ENCODE measurements at places on chromosomes 6 and 20.

GRCh38 chr6:104728448-104728847 is 131.3 kb downstream of the HACE1 start:
- DNase-seq: no peak

DNA sequence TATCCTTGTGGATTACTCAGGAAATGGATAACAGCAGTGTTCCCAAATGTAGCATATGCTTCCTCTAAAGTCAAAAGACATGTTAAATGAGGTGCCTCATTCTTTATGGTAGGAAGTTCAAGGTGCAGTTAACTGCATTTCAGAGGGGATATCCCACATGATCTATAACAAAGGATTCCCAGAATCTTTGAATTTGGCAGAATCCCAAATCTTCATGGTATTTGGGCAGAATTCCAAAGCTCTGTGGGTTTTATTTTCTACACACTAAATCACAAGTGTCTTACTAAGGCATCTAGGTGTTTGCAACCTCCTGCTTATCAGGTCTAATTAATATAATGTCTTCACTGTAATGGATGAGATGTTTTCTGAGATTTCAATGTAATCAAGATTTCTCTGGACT is 364.3 kb upstream of the MAN1A1 start:
- no peak for DNase-seq

- DNase-seq: no peak
These were observed 2.2 kb downstream of the QKI start for GRCh38 chr6:163416557-163417253.

GRCh38 chr6:7590918-7591302 is 912 bp downstream of the SNRNP48 start:
- DNase-seq: no peak

DNA sequence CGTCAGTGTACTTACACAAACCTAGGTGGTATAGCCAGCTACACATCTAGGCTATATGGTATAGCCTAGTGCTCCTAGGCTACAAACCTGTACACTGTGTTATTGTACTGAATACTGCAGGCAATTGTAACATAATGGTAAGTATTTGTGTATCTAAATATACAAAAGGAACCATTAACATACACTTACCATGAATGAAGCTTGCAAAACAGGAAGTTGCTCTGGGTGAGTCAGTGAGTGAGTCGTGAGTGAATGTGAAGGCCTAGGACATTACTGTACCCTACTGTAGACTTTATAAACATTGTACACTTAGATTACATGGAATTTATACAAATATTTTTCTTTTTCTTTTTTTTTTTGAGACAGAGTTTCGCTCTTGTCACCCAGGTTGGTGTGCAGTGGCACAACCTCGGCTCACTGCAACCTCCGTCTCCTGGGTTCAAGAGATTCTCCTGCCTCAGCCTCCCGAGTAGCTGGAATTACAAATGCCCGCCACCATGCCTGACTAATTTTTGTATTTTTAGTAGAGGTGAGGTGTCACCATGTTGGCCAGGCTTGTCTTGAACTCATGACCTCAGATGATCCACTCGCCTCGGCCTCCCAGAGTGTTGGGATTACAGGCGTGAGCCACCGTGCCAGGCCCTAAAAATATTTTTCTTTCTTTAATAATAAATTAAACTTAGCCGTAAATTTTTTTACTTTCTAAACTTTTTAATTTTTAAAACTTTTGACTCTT is 15.4 kb upstream of the KIAA1755 start:
- DNase-seq: no peak

GRCh38 chr20:1942486-1943274 is 47.5 kb downstream of the SIRPA start:
- no peak for DNase-seq

DNA sequence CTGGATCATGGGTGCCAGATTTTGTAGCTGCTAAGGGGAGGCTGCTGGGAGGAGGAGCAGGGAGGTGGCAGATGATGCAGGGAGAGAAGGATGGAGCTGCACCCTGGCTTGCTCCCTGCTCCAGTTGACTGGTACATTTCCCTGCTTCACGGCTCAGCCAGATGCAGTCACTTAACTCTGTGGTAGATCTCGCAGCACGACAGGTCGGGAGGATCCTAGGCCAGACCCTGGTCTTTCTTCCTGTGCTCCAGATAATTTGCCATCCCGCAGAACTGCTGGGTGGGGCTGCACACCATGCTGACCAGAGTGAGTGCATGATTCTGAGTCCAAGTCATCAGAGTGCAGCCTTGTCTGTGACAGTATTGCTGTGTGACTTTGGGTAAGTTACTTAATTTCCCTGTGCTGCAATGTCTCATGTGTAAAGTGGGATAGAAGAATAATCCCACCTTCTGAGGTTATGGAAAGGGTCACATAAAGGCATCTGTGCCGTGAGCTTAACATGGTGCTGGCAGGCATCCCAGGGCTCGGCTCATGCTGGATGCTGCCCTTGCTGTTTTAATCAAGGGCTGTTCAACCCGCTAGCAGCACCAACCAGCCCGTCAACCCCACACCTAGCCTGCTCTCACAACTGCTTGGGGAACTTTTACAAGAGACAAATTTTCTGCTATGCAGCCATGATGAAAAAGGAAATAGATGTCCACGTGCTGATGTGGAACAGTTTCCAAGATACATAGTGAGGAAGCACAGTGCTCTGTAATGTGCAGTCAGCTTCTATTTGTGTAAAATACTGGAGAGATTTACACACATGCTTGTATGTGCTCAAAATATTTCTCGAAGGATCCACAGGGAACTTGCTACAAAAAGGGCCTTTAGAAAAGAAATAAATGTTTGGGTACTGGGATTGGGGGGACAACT is 257.9 kb downstream of the CDH26 start:
- no peak for DNase-seq

DNA sequence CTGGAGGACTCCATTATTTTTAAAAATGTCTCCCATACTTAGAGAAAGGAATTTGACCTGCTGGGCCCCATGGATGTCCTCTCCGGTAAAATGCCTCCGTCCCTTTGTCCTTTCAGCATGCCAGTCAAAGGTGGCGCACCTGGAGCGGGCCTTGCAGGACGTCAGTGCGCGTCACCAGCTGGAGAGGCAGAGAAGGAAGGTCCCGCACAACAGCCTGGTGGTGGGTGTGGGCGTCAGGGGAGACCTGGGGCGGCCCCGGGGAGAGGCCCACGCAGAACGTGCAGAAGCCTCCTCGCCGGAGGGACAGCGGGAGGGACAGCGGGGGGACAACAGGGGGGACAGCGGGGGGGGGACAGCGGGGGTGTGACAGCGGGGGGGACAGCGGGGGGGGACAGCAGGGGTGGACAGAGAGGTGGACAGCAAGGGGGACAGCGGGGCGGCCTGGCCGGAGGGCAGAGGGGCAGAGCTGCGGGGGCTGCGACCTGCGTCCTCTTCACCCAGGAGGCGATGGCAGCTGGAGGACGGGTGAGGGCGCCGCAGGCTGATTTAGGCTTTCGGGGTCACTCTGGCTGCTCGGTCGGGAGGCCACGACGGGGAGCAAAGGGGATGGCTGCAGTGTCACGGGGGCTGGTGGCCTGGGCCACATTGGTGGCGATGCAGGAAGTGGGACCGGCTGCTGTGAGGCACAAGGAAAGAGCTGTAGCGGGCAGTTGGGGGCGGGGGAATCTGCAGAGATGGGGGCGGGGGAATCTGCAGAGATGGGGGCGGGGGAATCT is 859 bp upstream of the KIF25 start:
- no peak for DNase-seq

DNA sequence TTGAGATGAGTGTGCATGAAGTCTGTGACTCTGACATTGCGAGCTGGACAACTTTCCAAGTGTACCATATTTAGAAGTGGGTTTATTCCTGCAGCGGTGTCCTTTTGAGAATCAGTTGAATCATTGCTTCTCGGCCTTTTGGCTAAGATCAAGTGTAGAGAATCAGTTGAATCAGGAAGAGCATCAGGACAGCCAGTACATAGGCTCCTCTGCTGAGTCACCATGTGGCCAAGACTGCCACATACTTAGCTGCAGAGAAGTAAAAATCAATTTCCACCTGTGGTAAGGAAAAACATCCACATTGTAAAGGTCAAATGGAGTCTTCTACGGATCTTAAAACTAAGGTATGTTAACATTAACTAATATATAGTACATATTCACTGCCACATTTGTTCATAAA is 428.4 kb upstream of the MARCKS start:
- no peak for DNase-seq

Data from stimulated activated CD8-positive, alpha-beta memory T cell treated with anti-CD3 and anti-CD28 coated beads, Interleukin-15, amount 100 ng/mL, for 48 hours (primary cell).